Skin of body (tissue), 3 donors: ENCODE measurements at places on chromosomes 1 and 21. TPM values are rescaled to one million over a fixed set of nuclear protein-coding genes. Genes with fewer than 3 reads are reported as not detected.

KIF26B gene
- 5.8 TPM for total RNA-seq

GRCh38 chr1:33902486-33903209 is 38.8 kb downstream of the HMGB4 start:
- no peak for DNase-seq

- no peak for DNase-seq
Observed at GRCh38 chr1:181712711-181713110, 229.4 kb downstream of the CACNA1E start.

- DNase-seq, result no peak
Observed at GRCh38 chr1:72109916-72110315, 172.4 kb downstream of the NEGR1 start.

DONSON gene
- 13.2 TPM for total RNA-seq

DNA sequence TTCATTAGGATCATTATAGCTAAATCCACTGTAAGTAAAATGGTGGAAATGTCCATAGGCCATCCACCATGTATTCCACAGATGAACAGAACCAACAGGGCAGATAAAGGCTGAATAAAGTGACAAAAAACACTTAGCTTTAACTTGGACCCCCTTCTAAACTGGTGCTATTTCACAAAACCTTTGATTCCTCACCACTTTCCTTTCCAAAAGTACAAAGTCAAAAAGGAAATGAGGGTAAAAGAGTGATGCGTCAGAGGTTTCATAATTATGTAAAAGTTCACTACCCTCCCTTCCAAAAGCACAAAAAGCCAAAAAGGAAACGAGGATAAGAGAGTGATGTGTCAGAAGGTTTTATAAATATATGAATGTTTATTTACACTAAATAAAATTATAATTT is 172.2 kb downstream of the TBX15 start:
- DNase-seq, result no peak

DNA sequence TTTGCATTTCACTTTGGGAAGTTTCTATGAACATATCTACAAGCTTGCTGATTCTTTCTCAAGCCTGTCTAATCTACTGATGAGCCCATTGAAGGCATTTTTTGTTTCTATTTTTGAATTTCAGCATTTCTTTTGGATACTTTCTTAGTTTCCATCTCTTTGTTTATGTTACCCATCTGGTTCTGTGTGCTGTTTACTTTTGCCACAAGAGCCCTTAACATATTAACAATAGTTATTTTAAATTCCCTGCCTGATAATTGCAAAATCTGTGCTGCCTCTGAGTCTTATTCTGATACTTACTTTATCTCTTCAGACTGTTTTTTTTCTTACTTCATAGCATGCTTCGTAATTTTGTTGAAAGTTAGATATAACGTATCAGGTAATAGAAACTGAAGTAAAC is 75.8 kb upstream of the ZRANB2 start:
- DNase-seq, result no peak

DNA sequence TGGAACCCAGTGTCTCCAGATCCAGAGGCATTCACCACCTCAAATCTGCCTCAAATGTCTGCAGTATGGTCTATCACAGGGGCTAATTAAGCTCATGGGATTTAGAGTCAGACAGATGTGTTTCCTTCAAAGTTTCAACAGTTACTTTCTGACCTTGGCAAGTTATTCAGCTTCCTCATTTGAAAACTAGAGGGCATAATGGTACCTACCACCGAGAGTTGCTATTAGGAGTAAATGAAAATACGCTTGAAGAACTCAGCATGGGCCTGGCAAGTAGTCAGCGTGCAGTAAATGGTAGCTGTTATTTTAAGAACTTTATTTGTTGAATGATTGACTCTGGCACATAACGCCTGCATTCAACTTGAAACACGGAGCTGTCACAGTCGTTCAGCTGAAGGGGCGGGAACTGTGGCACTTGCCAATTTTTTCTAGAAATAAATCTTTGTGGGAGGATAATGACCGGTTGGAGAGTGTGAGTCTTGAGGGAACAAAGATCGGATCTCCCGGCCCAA is 1.2 kb upstream of the CAP1 start:
- DNase-seq, result peak; percentile 74

- no peak for DNase-seq
Observed at GRCh38 chr1:156858959-156859522, at the start of gene INSRR. Gene INSRR (minus strand): TSS chr1:156859117. CDS start chr1:156858621, 496 bp downstream.

GRCh38 chr1:243323491-243323890 is 67.7 kb downstream of the SDCCAG8 start:
- no peak for DNase-seq

DNA sequence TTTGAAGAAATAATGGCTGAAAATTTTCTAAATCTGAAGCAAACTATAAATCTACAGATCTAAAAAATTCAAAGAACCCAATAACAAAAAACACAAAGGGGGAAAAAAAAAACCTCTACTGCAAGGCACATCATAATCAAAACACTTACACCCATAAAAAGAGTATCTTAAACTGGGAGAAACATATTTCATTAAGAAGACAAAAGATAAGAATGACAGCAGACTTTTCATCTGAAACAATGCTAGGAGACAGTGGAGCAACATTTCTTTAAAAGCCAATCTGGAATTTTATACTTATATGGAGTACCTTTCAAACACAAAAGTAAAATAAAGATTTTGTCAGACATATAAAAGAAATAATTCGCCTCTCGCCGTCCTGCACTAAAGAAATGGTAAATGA is 49.1 kb downstream of the COP1 start:
- no peak for DNase-seq

DNA sequence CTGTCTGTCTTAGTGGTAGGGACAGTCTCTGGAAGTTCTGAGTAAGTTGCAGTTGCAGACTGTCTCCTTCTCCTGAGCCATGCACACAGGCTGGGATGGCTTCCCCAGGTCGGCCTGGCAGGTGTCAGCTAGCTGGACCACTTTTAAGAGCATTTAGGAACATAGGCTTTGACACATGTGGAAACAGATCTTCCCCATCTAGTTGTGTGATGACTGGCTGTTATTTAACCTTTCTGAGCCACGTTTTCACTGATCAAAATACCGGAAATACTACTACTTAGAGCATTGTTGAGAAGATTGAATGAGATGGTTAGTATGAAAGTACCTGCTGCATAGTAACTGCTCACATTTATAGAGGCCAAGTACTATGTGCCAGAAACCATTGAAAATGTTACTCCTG is 6.2 kb upstream of the MAPKAPK2 start:
- no peak for DNase-seq

ESPN gene
- 6.4 TPM for total RNA-seq

DNA sequence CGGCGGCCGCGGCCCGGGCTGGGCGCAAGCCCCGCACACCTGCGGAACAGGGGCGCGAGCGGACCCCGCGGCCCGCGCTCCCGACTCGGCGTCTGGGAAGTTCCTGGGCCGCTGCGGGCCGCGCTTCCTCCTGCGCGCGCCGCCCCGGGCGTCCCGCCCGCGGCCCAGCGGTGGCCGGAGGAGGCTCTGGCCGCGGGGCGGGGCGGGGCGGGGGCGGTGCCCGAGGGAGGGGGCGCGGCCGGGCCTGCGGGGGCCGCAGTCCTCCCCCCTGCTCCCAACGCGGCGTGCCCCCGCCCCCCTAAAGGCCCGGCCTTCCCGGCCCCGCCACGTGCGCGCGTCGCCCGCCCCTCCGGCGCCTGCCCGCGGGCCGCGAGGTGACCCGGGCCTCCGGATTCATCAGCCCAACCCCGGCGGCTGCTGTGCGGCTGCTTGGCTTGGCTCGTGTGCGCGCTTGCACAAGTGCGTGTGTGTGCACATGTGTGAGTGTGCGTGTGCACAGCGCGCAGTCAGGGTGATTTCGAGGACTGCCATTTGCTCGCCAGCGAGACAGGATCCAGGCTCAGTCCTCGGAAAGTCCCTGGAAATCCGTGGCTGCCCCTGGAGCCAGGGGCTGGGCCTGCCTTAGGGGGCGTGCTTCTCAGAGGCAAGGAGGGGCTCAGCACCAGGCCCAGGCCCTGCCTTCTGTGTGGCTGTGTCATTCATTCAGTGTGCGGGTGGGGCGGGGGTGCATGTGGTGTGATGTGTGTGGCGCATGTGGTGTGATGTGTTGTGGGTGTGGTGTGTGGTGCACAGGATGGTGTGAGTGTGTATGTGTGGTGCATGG is at the start of gene C2CD2:
TSS of gene C2CD2 (minus strand) at position 188 of the 823 bp plus-strand sequence. CDS start 370 bp downstream, outside the sequence.
- peak; percentile 26 for DNase-seq

DNA sequence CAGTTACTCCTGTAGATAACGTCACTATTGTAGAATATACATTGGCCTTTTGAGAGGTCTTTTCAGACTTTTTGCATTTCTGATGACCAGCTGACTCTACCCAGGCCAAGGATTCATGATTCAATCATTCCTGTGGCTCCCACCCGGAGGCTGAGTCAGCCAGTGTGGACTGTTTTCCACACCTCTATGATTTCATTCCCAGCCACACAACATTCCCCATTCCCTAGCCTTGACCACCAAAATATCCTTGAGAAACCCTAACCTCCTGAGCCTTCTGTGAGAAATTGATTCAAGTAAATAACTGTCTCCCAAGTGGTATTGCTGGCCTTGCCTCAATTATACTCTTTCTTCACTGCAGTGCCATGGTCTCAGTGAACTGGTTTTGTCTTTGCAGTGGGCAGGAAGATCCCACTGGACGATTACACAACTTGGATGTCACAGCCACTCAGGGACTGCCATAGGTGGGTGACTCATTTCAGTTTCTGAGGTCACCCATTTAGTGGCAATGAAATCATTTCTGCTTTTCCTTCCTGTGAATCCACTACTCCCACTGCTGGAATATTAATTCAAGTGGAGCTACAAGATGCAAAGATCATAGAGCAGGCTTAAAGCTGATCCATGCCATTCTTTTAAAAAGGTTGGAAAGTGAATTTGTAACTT is 518.6 kb upstream of the ZP4 start:
- DNase-seq, result no peak

C1orf74 gene
- total RNA-seq, result 5.9 TPM

GRCh38 chr1:82486969-82487368 is 686.2 kb downstream of the ADGRL2 start:
- DNase-seq, result no peak

- no peak for DNase-seq
Observed at GRCh38 chr1:23524716-23525401, 6.2 kb downstream of the E2F2 start.

GRCh38 chr1:150121236-150121862 is 28.4 kb upstream of the PLEKHO1 start:
- no peak for DNase-seq

GRCh38 chr1:86865973-86866637 is 47.8 kb downstream of the SELENOF start:
- no peak for DNase-seq

DNA sequence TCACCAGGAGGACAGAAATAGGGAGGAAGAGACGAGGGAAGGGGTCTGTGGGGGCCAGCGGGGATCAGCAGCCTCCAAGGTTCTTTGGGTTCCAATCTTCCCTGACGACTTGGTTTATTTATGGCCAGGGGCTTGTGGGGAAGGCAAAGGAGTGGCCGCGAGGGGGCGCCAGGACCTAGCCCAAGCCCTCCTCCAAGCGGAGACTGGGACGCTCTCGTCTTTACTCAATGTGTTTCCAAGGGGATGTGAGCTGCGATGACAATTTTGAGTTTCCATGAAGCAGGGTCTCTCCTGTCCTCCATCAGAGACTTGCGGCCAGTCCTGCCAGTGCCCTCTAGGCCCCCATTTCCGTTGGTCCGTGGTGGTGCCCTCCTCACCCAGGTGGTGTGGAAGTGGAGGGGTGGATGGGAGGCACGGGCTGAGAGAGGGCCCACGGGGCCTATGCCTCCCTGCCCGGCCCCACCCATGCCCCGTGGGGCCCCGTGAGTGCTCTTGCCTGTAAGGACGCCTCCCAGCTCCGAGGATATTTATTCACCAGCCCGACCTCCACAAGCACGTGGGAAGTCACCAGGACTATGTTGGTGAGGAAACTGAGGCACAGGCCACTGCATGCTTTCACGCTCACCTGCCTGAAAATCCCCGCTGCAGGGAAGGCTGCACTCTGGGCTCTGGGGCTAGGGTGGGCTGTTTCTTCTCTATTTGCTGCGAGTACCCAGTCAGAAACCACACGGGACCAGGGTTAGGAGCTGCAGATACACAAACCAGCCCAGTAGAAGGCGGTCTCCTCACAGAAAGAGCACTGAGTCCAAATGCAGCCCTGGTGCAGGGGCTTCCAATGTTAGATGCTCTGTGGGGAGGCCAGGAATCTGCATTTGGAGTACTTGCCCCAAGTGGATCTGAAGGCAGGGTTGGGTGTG is 26.5 kb downstream of the DMRTB1 start:
- peak; percentile 85 for DNase-seq

GRCh38 chr1:24202556-24202955 is 15.5 kb upstream of the IFNLR1 start:
- no peak for DNase-seq

DNA sequence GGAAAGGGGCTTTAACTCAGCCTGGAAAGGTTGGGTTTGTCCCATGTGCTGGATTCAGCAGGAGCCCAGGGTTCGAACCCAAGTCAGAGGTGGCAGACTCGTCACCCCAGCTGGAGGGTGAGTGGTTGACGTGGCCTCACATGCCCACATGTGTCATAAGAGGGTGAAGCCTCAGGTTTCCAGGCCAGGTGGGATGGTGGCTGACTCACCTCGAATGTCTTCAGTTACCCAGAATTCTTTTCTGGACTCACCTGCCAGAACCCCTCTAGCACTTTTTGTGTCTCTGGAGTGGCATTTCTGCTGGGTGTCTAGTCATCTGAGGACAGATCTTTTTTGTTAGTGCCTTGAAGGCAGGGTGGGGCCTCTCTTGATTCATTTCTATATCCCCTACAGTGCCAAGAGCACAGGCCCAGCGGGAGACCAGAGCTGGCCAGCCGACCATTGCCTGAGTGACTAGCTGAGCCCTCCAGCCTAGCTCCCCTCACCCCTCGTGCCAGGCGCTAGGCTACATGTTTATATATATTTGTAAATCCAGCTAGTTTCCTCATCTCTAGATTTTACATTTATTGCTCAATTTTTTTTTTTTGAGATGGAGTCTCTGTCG is 28.1 kb downstream of the IL6R start:
- no peak for DNase-seq

GRCh38 chr1:55718758-55719671 is 503.9 kb upstream of the USP24 start:
- DNase-seq, result peak; percentile 80

PTCH2 gene
- 7.2 TPM for total RNA-seq

DNA sequence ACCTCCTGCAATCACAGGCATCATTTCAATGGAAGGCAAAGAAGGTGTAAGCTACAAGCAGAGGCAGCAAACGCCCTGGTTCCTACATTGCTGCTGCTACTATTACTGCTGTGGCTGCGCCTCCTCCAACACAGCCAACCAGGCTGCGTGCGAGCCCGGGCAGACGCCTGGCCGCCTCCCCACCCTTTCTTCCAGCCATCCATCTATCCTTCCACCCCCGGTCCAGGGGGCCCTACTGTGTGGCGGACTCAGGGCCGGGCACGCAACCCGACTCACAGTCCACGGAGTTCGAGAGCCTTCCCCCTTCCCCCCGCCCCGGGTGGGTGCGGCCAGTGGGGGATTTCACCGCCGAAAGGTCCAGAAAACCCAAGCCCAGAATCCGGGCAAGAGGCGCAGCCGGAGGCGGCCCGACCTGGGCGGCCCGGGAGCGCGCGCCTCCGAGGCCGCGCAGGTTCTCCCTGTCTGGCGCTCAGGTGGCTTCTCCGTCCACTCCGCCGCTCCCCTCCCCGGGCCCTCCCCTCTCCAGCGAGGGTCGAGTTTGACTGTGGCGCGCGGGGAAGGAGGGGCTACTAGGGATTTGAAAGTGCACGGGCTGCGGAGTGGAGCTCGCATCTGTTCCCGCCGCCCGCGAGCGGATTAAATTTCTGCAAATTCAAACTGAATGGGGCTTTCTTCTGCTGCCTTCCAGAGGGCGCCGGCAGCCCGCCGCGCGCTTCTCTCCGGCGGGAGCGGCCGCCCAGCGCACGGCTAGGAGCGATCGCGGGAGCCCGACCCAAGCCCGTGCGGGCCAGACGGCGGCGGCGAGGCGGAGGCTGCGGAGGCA is at the start of gene HUNK:
TSS of gene HUNK (plus strand) at position 569 of the 823 bp plus-strand sequence. CDS start 655 bp downstream, outside the sequence.
- peak; percentile 64 for DNase-seq

SPRR2B gene
- not detected for total RNA-seq

HSF2BP gene
- 0.89 TPM for total RNA-seq
